ENCODE measurements at places on chromosomes 2 and 18.

GRCh38 chr18:71707400-71707799 lies 836.7 kb downstream of the CBLN2 start:
- no peak for DNase-seq

DNA sequence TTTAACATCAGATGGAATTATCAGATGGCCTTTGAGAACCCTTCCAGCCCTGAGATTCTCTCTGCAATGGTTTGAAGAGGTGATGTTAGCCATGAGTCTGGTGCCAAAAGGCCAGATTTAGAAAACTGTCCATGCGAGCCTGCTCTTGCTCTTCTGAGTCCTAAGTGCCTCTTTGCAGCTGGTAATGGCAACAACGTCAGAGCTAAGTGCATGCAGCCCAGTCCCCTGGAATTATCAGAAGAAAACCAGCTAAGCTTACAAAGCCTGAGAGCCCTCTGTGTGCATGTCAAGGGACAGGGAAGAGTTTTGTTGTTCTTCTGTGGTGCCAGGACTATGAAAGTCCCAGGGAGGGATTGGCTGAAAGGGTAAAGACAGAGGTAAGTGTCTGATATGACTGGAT lies 89.8 kb downstream of the LOXHD1 start:
- DNase-seq: no peak

DNA sequence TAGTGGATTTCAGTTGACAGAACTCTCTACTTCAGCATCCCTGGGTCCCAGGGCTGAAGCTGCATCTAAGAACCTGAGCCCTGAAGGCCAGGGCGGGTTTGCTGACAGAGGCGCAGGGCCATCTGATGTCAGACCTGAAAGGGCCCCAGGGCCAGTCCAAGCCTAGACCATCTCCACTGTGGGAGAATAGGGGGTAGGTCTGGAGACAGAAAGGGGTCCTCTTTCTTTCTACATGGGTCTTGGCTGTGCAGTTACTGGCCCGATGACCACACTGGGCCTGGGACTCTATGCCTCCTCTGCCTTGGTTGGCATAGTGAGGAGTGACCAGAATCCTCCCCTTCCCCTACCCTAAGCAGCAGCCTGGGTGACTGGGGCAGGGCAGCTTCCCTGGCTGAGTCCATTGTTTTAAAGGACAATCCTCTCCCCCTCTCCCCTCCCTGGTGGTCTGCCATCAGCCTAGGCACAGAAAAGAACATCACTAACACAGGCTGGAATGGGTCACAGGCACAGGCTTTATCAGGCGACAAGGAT lies 34.5 kb downstream of the HS1BP3 start:
- no peak for DNase-seq

GRCh38 chr18:70068981-70069380 lies 121.3 kb upstream of the CD226 start:
- no peak for DNase-seq

- DNase-seq: no peak
These were observed 93.6 kb upstream of the TMEFF2 start for GRCh38 chr2:192288295-192288694.

GRCh38 chr2:191804766-191805165 lies 42.1 kb downstream of the CAVIN2 start:
- no peak for DNase-seq

DNA sequence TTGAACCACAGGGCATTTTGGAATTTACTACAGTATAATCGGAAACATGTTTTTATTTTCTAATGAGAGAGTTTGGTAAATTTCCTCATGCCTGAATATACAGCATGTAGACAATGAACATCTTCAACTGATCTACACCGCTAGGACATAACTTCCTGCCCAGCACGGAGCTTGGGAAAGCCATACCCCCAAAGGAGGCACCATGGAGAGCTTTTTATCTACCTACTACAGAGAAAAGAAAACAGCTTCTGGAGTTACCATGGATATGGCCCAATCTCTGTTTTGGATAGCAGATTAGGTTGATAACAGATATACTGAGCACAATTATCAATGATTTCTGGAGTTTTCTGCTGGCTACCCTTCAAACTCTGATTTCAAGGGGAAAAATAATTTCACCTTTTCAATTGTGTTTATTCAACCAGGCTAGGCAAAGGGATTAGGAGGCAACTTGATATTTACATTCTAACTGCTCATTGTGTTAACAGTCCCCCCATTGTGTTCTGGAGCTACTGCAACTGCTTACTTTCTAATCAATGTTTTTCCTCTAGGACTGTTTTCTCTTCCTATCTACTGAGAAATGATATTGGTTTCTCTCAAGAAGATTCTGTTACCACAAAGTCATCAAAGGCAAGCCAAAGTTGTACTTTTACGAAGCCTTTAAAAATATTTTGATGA lies 123.0 kb upstream of the ARHGAP28 start:
- no peak for DNase-seq

DNA sequence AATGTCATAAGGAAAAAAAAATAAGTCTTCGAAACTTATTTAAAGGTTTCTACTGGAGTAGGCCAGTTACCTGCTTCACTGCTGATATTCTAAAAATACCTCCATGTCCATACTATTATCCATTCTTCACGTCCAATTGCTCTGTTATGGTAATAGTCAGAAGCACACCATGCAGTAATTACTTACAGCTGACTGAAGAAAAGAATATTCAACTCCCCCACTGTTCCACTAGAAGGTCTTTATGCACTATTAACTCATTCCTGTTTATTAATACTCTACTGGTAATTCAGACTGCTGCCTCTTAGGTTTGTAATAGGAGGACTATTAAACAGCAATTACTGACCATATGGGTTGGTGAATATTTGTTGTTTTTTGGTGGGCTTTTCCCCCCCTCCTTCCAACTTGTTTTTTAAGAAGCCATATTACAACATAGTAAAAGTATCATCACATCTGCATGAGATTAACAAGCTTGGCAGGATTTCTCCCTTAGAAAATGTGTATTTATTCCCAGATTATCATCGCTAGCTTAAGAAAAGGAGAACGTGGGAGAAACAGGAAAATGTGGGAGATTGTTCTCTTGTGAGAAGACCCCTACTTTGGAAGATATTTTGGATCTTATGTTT lies 806.4 kb upstream of the FANCL start:
- DNase-seq: no peak

DNA sequence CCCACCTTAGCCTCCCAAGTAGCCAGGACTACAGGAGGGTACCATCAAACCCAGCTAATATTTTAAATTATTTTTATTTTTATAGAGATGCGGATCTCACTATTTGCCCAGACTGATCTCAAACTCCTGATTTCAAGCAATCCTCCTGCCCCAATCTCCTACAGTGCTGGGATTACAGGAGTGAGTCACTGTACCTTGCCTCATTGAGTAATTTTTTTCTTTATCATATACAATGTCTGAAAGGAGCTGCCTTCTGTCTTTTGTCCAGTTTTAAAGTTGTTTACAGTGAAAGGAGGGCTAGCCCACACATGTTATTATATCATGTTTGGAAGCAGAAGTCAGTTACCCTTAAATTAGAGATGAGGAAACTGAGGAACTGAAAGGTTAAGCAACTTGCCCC lies 32.5 kb downstream of the PRKRA start:
- DNase-seq: no peak

DNA sequence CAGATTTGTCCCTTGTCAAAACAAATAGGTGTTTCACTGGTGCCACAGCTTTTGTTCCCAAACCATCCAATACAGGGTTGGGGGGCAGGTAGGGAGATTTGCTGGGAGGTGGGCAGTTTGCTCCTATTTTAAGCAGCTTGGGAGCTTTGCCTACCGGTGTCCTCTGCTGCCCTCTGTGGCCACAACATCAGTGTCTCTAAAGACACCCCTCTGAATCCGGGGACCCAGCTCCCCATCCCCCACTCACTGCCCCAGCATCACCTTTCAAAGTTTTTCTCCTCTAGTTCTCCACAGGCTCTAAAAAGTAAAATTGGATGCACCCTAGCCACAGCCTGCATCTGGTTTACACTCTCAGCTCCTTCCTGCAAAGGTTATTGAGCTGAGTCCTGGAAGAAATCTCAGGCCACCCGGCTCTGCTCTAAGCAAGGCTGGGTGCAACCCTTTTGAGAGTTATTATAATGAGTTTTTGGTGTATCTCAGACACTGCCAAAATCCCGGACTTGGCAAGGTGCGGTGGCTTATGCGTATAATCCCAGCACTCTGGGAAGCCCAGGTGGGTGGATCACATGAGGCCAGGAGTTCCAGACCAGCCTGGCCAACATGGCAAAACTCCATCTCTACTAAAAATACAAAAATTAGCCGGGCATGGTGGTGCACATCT lies 2.9 kb upstream of the EPAS1 start:
- DNase-seq: no peak

- DNase-seq: no peak
These were observed 3.2 kb downstream of the TNS1 start for GRCh38 chr2:217999595-217999959.

DNA sequence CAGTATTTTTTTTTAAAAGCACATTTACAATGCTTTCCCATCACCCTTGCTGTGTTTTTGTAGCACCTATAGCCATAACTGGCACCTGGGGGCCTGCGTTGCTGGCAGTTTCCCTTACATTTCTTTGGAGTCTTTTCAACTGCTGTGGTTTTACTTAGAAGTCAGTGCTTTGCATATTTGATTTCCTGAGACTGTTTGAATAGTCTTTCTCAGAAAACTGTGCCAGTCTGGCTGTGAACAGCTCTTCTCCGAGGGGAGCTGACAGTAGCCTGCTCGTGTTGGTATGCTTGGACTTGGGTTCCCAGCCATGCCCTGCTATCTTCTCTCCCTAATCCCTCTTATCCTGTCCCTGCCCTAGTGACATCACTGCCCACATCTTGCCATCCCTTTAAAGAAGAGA lies 81.5 kb downstream of the DPP4 start:
- no peak for DNase-seq

DNA sequence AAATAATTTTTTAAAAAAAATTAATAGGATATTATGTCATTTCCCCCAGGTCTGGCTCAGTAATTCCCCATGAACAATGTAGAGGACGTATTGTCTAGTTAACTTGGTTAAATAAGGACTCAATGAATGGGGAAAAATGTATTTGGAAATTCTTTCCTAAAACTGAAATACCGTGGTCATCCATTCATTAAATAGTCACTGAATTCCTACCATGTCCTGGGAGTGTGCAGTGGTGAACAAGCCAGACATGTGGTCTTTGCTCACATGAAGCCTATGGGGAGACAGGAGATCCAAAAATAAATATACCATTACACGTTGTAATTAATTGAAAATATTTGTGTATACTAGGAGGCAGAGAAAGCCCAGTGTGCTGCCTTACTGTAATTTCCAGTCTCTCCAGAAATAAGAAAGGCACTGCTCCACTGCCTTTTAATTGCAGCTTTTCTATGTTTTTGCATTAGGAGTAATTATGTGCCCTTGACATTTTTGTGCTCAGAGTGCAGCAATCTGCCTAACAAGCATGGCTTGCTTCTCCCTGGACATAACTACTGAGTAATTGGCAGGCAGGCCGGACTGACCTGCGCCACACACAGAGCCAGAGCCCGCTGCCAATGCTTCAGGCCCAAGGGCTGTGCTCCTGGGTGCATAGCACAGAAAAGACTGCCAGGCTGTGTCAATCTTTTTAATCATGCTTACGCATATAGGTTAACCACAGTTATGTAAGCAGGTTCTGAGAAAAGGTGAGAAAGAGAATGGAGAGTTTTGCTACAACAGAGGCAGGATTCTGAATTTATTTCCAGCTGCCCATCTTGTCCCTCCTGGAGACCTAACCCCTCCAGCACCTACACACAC lies 22.2 kb upstream of the TTC39C start:
- DNase-seq: no peak

- DNase-seq: no peak
These were observed 58.3 kb downstream of the WDR7 start for GRCh38 chr18:56709463-56709862.

DNA sequence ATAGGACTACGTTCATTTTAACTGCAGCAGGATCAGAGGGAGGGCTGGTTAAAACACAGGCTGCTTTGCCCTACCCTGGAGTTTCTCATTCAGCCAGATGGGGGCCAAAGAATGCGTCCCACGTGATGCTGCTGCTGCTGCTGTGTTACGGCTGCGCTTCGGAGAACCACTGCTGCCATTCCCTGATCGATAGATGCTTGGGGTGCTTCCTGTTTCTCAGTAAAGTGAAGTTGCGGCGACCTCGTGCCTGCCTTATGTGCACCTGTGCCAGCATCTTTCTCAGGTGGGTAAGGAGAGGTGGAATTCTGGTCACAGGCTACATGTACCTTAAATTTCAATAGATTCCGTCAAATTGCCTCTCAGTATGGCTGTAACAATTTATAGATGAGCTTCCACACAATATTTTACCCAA lies 24.7 kb upstream of the TOGARAM2 start:
- DNase-seq: no peak

DNA sequence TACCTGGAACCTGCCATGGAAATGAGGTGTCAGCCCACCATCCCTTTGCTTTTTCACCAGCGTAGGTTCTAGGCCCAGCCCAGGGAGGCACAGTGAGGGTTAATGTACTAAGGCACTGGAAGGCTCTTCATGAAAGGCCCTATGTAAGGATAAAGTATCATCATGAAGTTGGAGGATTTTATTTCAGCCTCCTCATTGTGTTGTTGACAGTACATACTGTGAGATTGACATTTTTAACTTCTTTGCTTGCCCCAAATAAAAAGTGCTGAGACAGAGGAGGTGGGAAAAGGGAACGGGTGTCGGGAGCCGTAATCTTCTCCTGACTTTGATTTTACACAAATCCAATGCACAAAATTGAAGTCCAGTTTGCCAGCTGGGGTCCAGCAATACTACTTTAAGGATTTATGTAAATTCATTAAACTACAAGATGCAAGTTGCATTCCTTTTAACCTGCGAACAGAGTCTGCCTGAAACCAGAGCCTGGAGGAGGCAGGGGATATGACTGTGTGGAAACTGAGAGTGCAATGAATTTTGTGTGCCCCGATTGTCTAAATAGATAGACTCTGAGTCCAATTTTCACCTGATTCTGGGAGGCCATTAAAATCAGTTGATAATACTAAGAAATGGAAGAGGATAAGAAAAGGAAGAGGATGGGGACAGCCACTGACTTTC lies 5.4 kb upstream of the NCKAP5 start:
- DNase-seq: no peak

DNA sequence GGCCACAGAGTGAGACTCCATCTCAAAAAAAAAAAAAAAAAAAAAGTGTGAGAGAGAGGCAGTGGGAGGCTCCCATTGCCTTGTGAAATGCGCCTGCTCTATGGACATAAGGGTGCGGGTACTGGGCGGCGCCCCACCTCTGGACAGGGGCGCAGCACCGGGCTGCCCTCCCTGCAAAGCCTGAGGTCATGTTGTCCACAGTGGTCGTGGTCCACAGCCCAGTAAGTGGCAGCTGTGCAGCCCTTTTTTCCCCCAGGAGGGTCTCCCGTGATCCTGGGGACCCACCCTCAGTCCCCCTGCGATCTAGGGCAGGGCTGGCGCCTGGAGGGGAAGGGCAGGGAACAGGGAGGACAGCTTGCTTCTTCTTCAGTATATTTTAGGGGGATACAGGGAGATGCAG lies 37.8 kb downstream of the LPIN1 start:
- DNase-seq: no peak

- no peak for DNase-seq
These were observed 272.7 kb downstream of the CD226 start for GRCh38 chr18:69674966-69675365.
